ENCODE measurements at places on chromosomes 1 and 21.
A peak's percentile ranks its signal among the peaks of the same experiment; 100 is the strongest.

GRCh38 chr1:170872663-170873062, 62.7 kb upstream of the MROH9 start:
- DNase-seq, result no peak

- DNase-seq, result no peak
Measured at GRCh38 chr21:43758811-43759210, 17.3 kb downstream of the CSTB start.

DNA sequence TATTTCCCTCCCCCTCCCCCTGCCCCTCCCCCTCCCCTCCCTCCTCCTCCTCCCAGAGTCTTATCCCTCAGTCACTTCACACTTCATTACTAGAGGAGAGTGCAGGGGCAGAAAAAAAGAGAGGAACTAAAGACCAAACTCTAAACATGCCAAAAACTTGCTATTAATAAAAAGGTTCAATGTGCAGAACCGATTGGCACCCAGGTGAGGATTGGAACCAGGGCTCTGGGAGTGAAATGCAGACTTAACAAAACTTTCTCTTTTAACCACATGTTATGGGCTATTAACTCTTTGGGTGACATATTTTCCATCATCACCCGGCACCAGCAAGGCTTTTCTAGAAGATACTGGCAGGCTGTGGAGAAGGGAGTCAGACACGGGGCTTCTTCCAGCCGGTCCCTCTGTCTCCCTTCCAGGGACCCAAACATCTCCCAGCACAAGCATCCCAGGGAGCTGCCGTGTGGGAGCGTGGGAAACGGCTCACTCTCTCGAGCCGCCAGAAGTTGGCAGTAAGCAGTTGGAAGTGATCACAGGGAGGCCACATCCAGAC, 13.6 kb downstream of the NID1 start:
- DNase-seq, result peak; percentile 59

GRCh38 chr1:198162091-198162767, 5.4 kb downstream of the NEK7 start:
- DNase-seq, result no peak

GRCh38 chr21:33127154-33127867, 57.4 kb downstream of the OLIG1 start:
- DNase-seq, result peak; percentile 48

DNA sequence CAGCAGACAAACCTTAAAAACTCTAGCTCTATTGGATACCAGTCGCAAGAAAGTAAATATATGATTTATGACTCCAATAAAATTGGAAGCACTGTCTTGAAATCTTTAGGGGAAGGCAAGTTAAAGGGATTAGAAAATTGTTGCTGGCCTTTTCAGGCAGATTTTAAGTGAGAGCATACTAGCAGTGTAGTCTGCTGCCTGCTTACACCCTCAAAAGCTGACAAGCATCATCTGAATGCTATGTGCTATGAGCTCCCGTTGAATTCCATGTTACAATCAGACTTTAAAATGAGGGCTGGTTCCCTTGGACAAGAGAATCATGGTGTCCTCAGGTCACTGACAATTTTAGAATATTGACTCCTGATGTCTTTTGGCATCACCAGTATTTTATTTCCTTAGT, 271.1 kb upstream of the C1orf105 start:
- peak; percentile 45 for DNase-seq

DNA sequence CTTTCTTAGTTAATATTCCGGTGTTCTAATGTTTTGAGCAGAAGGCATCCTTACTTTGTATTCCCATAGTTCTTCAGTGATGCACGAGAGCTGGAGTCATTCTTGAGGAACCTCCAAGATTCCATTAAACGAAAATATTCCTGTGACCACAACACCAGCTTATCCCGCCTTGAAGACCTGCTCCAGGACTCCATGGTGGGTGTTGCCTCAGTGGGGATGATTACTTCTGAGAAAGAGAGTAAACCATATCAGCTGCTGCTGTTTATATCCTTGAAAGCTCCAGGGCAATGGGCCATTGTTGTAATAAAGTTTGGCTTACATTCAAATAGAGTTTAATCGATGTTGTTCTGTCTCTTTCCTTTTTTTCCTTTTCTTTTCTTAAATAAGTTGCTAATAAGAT, 93.1 kb downstream of the MACF1 start:
- DNase-seq, result peak; percentile 67

GRCh38 chr1:39988618-39989343, 33.8 kb downstream of the MFSD2A start:
- no peak for DNase-seq

DNA sequence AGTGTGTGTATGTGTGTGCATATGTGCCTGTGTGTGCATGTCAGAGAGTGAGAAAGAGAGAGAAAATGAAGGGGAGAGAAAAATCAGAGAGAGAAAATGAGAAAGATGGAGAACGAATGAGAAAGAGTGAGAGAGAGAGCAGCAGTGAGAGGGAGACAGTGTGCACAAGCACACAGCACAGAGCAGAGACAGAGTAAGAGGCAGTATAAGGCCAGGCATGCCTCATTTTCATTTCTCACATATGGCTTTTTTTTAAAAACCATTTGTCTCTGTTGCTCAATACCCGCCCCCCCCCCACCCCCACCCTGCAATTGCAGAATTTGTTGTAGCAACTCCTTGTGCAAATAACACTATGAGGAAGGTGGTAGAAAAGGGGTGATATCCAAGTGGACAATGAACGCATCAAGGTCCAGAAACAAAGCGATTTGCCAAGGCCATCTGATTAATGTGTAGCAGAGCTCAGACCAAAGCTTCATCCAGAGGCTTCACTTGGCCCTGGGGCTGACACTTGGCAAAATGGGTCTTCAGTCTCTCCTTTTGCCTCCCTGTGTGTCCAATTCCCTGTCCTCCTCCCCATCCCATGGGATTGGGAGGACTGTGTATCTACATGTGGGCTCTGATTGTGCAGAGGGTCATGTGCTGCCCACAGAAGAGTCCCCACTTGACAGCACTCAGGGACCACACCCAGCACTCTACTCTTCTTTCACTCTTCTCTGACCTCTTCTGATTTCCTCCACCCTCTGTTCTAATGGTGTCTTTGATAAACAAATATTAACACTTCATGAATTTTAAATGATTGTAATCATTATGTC, 38.9 kb upstream of the HSD3B1 start:
- DNase-seq, result no peak

All from AG10803 (cell line).